ENCODE measurements at places on chromosomes 1 and 21.

DNA sequence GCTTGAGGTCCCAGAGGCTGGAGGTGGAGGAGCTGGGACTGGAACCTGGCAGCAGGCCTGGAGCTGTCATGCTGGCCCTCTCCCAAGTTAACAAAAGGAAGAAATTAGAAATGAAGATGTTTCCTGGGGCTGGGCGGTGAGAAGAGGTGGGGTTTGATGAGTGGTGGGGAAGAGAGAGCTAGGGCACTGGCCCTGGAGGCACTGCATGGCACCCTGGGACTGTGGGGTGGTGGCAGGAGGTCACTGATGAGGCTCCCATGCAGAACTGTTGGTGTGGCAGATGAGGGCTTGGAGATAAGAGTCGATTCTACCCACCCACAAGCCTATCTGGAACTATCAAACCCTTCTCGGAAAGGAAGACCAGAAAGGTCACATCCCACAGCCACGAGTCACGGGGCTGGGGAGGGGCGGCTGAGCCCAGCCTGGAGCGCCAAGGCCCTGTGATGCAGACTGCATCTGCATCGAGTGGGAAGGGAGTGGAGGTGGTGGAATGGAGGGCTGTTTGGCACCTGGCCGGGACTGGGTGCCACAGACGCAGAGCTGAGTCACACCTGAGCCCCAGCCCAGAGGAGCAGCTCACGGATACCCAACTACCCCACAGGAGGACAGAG, 29.4 kb downstream of the MRPL37 start:
- no peak for DNase-seq

GRCh38 chr1:29746076-29746665, 509.8 kb downstream of the PTPRU start:
- DNase-seq: no peak

DNA sequence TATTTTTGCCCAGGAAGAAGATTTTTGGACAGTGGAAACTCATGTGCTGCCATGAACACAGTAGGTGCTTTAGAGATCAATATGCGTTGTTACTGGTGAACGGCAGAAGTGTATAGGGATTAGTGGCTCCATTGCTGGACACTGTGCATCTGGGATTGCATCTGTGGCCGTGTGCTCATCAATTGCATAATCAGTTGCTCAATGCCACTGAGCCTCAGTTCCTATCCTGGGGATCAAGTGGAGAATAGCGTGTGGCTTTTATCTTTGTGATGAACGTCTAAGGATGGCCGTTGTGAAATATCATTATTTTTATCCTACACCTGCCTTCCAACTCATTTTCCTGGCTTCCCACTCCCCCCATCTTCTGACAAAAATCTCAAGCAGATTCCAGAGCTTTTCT, 5.4 kb downstream of the TNN start:
- no peak for DNase-seq

DNA sequence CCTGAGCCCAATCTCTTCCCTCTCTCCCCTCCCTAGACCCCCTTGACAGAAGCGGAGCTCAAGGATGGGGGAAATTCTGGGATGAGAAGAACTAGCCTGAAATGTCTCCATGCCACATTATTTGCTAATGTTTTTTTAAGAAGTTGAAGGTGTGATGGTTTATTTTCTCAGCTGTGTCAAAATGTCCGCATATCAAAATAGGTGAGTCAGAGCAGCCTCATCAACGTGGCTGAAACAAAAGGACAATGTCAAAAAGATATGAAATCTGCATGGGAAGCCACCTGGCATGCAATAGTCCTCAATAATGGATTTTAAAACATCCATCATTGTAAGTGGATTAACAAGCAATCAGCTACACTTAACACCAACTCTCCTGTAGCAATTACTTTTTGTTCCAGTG, 101.4 kb downstream of the BEND5 start:
- DNase-seq: no peak

DNA sequence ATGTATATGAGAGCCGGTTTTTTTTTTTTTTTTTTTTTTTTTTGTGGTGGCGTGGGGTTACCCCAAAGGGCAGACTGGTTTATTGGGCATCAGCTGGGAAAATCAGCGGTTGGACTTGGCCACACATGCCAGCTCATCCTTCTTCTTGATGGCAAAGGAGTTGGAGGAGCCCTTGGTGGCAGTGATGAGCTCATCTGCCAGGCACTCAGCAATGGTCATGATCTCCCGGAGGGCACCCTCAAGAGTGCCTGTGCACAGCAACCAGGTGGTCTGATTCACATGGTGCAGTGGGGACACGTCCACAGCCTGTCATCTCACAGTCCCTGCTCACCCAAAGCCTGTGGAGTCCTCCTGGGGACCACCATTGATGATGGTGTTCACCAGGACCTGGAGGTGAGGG, 62.0 kb downstream of the MRPS6 start:
- no peak for DNase-seq

DNA sequence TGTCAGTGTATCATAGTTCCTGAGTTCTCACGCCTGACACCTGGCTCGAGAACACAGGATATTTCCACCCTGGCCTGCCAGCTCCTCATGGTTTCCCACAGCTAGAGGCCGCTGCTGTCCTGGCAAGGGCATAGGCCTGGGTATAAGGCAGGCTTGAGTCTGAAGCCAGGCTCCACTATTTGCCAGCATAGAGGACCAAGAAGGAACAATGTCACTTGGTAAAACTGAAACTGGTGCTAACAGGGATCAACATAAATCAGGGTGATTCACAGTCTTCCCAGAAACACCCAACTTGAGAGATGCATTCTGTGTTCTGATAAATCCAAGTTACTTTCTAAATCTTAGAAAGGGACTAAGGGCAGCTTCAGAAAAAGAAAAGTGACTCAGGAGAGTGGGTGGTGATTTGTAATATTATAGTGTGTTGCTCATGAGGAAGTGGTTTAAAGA, 6.9 kb upstream of the S100A2 start:
- peak; percentile 81 for DNase-seq

- no peak for DNase-seq
Measured at GRCh38 chr1:236018885-236019453, 45.9 kb downstream of the NID1 start.

GRCh38 chr21:26933448-26933847, 33.4 kb downstream of the ADAMTS5 start:
- no peak for DNase-seq

GRCh38 chr1:161768986-161769672, 3.0 kb downstream of the ATF6 start:
- DNase-seq: no peak

GRCh38 chr1:11711490-11711889, 20.0 kb downstream of the DRAXIN start:
- no peak for DNase-seq

GRCh38 chr1:23278717-23279116, 61.4 kb upstream of the HTR1D start:
- no peak for DNase-seq

GRCh38 chr1:163535807-163536206, 214.1 kb downstream of the NUF2 start:
- no peak for DNase-seq

GRCh38 chr1:218259800-218260199, 25.3 kb upstream of the RRP15 start:
- no peak for DNase-seq

DNA sequence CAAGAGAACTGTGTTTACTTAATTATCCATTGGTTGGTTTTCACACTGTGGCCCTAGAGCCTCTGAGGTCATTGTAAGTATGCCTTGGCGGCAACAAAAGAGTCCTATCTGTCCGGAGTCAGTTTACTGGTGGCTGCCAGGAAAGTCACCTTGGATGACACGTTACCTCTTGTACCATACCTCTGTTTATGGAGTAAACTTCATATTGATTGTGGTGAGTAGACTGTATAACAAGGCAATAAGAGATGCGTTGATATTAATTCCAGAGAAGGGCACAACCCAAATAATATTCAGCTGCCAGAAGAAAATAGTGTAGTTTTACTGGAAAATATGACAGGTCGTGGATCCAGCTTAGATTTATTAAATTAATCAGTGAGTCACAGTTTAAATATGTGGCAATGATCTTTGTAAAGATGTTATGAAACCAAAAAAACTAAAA, 20.4 kb upstream of the KIF14 start:
- no peak for DNase-seq

- DNase-seq: no peak
Measured at GRCh38 chr1:31054958-31055481, 10.5 kb downstream of the PUM1 start.

DNA sequence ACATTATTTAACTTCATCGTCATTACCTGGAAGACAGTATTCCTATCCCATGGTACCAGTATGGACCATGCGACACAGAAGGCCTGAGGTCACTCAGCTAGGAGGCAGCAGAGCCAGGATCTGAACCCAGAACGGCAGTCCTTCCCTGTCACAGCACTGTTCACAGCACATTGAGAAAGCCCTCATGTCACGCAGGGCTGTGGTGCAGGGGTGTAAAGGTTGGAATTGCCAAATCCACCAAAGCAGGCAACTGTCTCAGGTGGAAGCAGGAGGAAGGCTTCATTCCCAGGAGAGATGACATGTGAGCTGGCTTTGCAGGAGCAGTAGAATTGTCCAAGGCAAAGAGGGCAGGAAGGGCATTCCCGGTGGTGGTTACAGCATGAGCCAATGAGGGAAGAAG, 9.9 kb upstream of the TTC22 start:
- no peak for DNase-seq

All from H9 (cell line).